ENCODE measurements at places on chromosomes 2 and 18.

DNA sequence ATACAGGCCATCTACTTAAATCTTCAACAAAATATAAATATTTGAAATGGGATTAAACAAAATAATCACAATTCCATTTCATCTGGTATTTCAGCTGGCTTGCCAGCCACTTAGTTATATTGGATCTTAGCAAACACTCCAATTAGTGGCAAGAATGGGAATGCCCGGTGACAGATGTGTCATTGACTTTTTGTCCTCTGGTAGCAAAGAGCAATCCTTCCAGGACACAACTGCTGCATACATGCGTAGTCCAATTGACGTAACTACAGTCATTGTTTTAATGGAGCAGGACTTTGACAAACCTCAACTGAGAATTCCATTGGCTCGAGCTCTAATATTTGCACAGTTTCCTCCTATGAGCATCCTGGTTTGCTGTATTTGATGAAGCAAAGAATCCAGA lies 69.9 kb downstream of the RNF152 start:
- H3K27me3 ChIP-seq: no peaks in the 10 kb centered on the region
- H3K4me1 ChIP-seq: no peaks in the 10 kb centered on the region
- H3K36me3 ChIP-seq: no peaks in the 10 kb centered on the region
- H3K27ac ChIP-seq: no peak overlapping the region
- no peak overlapping the region for H3K4me3 ChIP-seq

GRCh38 chr18:26556573-26556972 lies 8.2 kb upstream of the KCTD1 start:
- H3K4me3 ChIP-seq: no peak overlapping the region
- H3K36me3 ChIP-seq: no peaks in the 10 kb centered on the region
- peaks cover 6% of the 10 kb centered on the region for H3K4me1 ChIP-seq
- no peak overlapping the region for H3K27ac ChIP-seq
- DNase-seq: no peak
- H3K27me3 ChIP-seq: peaks cover 40% of the 10 kb centered on the region

DNA sequence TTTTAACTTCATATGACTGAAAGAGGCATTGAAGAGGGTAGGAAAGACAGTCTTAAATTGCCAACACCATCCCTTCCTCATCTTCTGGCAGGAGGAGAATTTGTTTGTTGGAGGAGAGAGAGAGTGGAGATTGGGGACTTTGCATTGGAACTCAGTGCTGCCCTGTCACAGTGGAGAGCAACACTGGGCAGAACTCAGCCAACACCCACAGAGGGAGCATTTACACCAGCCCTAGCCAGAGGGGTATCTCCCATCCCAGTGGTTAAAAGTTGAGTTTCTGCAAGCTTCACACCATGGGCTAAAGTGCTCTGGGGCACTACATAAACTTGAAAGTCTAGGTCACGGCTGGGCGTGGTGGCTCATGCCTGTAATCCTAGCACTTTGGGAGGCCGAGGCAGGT lies 174.1 kb downstream of the ANKRD30B start:
- no peak overlapping the region for H3K4me3 ChIP-seq
- no peaks in the 10 kb centered on the region for H3K4me1 ChIP-seq
- H3K27me3 ChIP-seq: no peaks in the 10 kb centered on the region
- H3K27ac ChIP-seq: no peak overlapping the region

GRCh38 chr2:218827701-218828476 lies 3.7 kb downstream of the PRKAG3 start:
- no peak overlapping the region for H3K27ac ChIP-seq
- no peaks in the 10 kb centered on the region for H3K36me3 ChIP-seq
- no peak for DNase-seq
- H3K4me1 ChIP-seq: no peaks in the 10 kb centered on the region
- no peak overlapping the region for H3K4me3 ChIP-seq

GRCh38 chr2:67219651-67220050 lies 177.5 kb upstream of the ETAA1 start:
- DNase-seq: no peak
- H3K27me3 ChIP-seq: no peaks in the 10 kb centered on the region

All from GM23338 (cell line).